ENCODE measurements at places on chromosomes 7 and 10.
A peak's percentile ranks its signal among the peaks of the same experiment; 100 is the strongest.

DNA sequence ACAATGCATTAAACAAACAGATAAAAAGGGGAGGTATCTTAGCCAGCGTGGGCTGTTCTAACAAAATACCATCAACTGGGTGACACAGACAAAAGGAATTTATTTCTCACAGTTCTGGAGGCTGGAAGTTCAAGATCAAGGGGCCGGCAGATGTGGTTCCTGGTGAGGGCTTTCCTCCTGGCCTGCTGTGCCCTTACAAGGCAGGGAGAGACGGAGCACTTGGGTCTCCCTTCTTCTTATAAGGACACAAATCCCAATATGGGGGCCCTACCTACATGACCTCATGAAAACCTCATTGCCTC, 281.6 kb upstream of the KLF14 start:
- no peak for DNase-seq

GRCh38 chr7:130853503-130854279, 119.7 kb upstream of the KLF14 start:
- no peak for DNase-seq

GRCh38 chr7:13333371-13333770, 645.9 kb downstream of the ARL4A start:
- DNase-seq, result no peak

- DNase-seq, result no peak
These were observed 4.0 kb upstream of the BRAF start for GRCh38 chr7:140928491-140929309.

- DNase-seq, result no peak
These were observed 303.4 kb downstream of the GFRA1 start for GRCh38 chr10:115969591-115969990.

DNA sequence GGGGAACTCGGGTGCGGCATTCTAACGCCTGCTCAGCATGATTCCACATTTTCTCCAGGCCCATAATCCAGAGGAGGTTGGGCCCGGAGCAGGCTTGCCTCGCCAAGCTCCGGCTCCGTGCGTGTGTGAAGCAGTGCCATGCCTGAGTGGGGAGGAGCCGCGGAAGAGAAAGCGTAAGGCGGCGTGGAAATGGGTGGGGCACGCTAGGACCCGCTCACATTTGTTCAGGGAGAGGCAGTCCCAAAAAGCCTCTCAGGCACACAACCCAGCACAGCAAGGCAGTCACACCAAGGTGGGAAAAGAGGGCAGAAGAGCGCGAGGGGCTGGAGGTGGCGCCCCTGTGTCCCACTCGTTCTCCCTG, 695 bp upstream of the VDAC2 start:
- DNase-seq, result peak; percentile 80

DNA sequence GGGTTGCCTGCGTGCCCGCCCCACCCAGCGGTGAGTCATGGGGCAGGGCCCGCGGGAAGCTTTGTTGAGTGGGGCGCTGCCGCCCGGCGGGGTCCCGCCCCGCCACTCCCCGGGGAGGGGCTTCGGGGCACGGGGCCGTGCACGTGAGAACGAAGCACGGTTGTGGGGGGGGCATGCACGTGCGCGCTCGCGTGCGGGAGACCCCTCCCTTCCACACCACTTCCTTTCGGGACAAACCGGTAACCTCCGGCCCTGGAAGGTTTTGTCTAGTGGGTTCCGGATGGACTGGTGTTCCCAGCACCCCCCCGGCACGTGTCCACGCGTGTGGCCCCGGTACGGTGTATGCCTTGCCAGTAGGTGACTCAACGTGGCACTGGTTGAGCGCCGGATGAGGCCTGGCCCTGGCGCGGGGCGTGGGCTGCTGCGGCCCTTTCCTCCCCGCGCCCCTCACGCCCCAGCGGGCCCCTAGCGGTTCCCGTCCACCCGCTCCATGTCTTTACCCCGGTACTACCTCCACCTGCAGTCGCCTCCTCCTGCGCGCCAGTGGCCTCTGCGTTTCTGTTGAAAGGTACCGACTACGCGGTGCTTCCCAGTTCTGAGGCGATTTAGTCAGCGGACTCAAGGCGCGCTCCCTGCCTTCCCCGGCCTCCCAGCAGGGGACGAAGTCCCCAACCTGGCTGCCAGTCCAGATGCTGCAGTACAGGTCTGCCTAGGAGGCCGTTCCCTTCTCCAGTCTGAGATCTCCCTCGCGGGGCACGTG, 3.1 kb downstream of the ADIRF start:
- peak; percentile 85 for DNase-seq

DNA sequence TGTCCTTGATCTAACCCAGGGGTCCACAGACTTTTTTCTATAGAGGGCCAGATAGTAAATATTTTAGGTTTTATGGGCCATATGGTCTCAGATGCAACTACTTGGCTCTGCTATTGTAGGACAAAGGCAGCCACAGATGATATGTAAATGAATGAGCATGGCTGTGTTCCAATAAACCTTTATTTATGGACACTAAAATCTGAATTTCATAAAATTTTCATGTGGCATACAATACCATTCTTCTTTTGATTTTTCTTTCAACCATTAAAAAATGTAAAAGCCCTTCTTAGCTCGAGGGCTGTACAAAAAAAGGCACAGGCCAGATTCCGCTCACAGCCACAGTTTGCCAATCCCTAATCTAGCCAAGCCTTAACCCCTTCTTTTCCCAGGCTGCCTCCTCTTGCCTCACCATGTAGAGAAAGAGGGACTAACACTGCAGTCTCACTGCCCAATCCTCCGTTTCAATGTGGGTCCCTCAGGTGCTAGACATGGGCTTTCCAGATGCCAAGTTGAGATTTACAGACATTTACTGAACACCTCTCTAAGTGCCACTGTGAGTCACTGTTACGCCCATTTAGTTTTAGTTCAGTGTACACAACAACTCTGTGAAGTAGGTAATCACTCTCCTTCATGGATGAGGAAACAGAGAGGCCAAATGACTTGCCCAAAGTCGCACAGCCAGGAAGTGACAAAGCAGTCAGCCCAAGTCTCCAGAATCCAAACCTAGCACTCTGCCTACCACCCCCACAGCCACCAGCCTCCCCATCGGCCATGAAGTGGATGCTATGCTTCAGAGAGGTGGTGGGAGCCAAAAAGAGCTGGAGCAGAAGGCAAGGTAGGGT, 132.6 kb upstream of the PDLIM1 start:
- DNase-seq, result no peak

DNA sequence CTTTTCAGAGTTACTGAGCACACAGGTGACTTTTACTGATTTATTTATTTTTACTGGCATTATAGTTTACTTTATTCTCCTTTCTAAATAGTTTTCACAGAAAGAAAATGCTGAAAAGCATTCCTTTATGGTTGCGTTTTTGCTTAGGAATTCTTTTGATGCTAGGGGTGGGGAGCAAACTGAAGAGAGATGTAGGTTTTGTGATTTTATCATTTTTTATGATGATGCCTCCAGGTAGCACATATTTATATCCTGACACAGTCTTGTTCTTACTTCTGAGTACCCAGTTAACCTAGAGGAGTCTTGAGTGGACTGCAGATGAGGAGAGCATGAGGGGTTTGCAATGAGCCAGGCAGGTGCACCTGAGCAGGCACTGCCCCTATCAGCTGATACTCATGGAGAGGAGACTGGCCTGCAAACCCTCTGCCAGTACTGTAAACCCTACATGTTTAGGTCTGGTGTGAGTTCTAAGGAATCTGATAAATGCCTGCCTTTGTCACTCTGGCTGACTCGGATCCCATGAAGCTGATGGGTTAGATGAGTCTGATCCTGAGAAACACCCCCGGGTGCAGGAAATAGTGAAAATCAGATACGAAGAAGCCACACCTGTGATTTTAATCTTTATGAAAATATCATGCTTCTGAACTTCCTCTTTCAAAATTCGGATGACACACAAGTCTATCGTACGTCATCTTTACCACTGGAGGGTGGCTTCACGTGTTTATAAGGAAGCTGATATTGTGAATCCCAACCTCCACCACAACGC, 302.9 kb downstream of the WDR37 start:
- DNase-seq, result peak; percentile 15
